ENCODE measurements at places on chromosomes 13 and 19.

- DNase-seq, result no peak
Measured at GRCh38 chr13:107864543-107865317, 350.6 kb downstream of the LIG4 start.

DNA sequence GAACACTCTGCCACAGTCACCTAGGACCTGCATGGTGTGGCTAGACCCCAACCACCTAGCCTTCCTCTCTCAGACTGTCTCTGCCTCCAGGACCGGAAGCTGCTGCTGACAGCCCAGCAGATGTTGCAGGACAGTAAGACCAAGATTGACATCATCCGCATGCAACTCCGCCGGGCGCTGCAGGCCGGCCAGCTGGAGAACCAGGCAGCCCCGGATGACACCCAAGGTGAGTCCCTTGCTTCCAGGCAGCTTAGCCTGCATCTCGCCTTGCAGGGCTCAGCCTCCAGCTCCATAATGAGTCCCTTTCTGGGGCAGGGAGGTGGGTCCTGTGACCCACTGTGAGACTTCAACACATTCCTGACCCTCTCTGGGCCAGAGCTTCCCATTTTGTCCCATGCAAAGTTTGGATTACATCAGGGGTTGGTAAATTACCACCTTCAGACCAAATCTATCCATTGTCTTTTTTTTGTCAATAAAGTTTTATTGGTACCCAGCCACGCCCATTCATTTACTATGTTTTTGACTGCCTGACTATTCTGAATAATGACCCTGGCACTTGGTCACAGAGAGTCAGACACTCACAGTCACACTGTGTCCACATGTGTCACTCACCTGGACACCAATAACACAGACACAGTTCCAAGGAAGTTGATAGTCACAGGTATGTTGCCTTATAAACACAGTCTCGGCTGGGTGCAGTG is 13.4 kb downstream of the PKN1 start:
- no peak for DNase-seq

DNA sequence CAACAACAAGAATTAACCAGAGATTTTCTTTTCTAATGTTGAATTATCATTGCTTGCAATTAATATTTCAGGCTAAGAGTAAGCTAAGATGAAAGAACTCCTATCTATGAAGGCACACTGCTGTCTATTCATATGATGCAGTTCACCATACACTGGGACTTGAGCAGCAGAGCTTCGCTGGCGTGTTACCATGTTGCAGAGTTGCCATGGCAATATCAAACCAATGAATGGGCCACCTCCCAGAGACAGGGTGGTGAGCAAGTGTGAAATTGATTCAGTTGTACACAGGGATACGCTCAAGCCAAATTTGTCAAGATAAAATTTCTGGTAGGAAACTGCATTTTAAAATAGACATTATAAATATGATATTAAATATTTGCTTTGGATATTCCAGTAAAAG is 69.3 kb upstream of the MYO16 start:
- DNase-seq, result no peak

DNA sequence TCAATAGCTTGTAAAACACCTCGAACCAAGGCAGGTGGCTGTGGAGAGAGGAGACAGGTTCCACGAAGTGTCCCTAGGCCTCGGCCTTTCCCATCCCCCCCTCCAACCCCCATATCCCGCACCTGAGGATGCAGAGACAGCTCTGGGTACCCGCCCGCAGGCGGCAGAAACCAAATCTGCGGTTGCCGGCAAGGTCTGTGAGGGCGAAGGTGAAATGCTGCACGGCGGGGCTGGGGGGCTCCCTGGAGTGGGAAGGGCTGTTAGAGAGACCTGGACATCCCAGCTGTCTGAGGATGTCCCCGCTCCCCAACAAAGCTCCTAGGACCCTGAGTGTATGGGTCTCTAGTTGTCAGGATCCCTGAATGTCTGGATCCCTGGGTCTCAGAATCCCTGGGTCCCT is 2.8 kb downstream of the DENND1C start:
- no peak for DNase-seq

GRCh38 chr19:36674201-36674600 is 7.6 kb upstream of the ZNF461 start:
- no peak for DNase-seq

- peak; percentile 74 for DNase-seq
Measured at GRCh38 chr19:49812997-49813861, at the start of gene FUZ. FUZ (minus strand) TSS chr19:49813292; CDS start chr19:49813106, 186 bp downstream.

- no peak for DNase-seq
Measured at GRCh38 chr13:67117010-67117550, 113.1 kb downstream of the PCDH9 start.

All from stimulated activated CD4-positive, alpha-beta T cell treated with anti-CD3 and anti-CD28 coated beads, TNF-alpha, amount 100 ng/mL, for 1 hour (primary cell).